ENCODE measurements at places on chromosomes 5 and 9.

DNA sequence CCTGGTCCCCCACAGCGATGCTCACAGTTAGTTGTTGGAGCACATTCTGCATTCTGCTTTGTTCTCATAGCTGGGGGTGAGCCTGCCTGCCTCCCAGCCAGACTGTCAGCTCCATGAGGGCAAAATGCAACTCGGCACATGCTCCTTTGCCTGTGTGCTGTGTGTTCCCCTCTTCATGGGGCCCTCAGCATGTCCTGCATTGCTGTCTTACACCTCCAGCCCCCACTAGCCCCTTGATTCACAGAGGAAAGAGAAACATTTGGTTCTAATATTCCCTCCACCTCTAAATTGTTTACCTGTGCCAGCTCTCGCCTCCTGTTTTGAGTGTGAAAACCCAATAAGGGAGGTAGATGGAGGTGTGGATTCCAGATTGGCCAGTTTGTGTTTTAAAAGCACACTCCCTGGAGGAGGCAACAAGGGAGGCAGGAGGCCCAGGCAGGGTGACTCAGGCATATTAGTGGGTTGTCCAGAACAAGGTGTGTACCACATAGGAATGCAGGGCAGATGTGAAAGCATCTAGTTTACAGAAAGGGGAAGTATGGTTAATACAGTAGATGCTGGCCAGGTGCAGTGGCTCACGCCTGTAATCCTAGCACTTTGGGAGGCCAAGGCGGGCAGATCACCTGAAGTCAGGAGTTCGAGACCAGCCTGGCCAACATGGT is 224.6 kb downstream of the AGTPBP1 start:
- DNase-seq: no peak

DNA sequence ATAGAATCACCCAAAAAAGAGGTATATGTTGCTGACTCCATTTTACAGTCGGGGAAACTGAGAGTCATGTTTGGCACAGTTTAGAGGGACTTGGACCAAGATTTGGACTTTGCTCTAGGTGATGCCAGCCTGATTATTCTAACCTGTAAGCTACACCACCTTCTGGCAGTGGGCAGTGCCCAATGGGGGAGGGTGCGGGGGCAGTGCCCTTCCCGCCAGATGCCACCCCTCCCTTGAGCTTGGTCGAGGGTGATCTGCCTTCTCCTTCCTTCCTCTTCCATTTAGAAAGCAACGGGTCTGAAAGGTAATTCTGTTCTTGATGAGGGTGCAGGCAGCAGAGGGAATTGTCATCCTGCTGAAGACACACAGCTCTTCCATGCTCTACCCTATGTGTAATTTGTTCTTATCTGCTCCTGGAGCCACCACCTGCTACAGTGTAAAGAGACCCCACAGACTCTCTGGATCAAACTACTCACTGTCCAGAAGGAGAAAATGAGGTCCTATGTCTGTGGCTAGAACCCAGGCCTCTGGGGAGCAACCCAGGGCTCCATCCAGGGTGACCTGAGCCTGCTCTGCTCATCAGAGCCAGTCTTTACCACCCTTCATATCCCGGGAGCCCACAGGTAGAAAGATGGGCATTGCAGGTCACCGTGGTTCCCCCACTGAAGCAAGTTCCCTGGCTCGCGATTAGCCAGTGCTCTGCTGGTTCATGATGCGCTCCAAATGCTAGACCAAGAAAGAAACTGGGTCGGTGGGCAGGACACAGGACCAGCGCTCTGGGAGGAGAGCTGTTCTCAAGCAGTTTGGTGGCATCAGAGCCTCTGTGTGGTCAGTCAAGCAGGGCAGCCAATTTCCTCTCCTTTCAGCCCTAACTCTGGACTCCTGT is 156.2 kb downstream of the RGS3 start:
- DNase-seq: no peak

DNA sequence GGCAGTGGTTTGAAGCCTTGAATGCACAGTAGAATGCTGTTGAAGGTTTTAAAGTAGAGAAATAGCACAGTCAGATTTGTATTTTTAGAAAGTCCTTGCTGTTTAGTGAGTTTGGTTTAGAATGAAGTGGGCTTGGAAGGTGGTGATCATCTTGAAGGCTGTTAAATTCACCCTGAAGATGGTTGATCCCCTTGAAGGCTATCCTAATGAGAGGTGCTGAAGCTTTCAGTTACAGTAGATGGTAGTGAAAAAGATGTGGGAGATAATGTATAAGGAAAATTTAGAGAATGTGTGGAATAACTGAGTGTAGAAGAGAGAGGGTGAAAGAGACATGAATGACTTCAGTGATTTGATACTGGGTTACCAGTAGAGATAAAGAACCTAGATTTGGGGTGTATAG is 16.0 kb downstream of the TENT2 start:
- no peak for DNase-seq

- no peak for DNase-seq
Observed at GRCh38 chr9:124266139-124266825, 8.5 kb downstream of the NEK6 start.

DNA sequence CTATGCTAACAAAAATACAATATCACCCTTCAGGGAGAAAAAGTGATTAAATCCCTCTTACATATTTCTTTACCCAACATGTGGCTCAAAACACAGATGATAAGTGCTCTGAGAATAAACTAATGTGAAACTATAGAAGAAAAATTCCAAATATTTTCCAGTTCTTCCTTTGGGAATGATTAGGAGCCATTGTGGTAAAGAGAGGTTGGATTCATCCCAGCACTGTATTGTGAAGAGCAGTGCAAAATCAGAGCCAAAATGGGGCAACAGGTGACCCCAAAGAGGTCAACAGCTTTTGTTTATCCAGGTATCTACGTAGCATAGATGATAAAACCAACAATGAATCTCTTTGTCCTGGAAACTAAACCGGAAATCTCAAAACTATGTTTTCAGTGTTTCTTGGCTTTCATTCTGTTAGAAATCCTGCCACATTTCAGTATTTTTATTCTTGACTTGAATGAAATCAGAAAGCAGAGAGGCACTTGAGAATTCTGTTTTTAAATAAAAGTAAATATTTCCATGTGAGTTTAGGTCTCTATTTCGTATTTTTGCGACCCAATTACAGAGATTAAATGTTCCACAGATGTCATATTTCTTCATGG is 120.4 kb upstream of the FST start:
- no peak for DNase-seq

- no peak for DNase-seq
Observed at GRCh38 chr5:175706499-175706898, 48.6 kb downstream of the HRH2 start.

GRCh38 chr9:87710443-87710842 is 15.5 kb upstream of the CTSL start:
- no peak for DNase-seq

DNA sequence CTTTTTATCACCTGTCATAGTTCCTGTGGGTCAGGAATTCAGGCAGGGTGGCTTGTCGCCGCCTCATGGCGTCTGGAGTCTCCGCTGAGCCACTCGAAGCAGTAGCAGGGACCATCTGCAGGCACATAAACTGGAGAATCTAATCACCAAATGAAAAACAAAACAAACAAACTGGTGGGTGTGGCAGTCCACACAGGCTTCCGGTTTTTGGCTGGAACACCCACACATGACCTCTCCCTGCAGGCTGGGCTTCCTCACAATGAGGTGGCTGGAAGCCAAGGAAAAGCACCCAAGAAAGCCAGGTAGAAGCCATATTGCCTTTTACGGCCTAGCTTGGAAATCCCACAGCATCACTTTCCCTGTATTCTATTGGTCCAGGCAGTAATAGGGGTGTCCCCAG is 197.0 kb downstream of the SYK start:
- no peak for DNase-seq

DNA sequence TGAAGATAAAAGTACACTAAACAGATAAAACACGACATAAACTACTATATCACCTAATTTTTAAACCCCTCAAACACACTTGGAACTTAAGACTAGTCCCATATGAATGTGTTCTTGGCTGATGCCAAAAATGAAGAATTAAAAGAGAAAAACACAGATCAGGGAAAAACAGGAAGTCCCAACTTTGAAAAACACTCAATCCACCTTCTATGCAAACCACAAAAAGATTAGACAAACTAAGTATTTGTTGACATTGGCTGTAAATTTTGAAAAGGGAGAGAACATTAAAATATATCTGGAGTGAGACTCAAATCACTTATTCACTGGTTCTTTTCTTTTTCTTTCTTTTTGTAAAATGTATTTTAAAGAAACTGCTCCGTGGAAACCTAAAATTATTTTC is 81.4 kb downstream of the ANKH start:
- no peak for DNase-seq

DNA sequence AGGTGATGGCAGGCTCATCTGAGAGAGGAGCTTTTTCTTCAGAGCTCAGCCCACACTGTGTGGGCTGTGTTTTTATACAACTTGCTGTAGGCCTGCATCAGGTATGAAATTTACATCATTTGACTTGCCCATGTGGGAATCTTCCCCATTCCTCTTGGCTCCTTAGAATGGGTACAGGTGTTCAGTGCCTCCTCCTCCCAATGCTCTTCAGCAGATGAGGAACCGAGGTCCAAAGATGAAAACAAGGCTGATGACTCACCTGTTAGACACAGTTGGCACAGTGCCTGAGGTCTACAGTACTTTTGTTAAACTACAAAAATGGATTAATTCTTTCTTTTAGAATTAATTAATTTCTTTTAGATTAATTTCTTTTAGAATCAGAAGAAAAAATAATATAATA is 20.8 kb downstream of the PAPPA start:
- DNase-seq: no peak

GRCh38 chr5:76468635-76469425 is 65.7 kb downstream of the IQGAP2 start:
- no peak for DNase-seq

DNA sequence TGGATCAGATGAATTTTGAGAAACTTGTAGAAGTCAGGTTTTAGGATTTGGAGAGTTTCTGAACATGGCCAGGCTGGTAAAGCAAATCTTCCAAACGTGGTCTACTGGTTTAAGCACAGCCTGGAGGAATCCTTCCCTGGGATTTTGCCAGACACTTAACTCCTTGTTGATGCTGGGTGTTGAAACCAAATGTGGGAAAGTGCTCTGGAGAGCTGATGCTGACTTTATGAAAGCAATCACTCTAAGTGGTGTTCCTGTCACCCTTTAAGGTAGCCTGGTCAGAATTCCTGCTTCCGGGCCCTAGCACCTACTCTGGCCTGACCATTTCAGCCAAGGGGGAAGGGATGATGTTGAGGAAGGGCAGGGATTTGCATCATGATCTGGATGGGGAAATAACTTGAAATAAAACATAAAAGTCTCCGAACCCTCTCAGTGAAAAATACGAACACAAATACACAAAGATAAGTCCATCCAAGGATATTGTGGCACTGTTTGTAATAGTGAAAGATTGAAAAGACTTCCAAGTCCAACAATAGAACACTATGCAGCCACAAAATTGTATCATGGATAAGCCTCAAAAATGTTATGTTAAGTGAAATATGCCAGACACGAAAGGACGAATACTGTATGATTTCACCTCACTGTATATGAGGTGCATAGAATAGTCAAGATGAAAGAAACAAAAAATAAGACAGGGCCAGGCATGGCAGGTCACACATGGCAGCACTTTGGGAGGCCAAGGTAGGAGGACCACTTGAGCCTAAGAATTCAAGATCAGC is 57.7 kb downstream of the PDE6A start:
- DNase-seq: no peak

DNA sequence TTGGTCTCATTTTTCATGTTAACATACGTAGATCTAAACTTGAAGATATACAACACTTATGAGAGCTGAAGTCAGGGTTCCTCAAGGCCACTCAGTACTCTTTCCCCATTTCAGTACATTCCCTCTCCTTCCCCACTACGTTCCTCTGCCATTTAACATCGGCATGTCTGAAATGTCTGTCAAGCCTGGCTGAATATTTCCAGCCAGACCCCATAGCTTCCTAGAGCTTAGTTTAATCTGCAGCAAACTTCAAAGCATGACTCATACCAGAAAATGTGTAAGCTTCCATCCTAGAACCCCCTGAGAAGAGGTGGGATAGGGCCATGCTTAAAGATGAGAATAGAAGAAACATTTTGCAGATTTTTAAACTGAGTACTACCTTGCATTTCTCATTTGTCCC is 6.2 kb downstream of the GZMA start:
- DNase-seq: no peak

GRCh38 chr5:14186059-14186830 is 43.1 kb downstream of the TRIO start:
- DNase-seq: no peak

DNA sequence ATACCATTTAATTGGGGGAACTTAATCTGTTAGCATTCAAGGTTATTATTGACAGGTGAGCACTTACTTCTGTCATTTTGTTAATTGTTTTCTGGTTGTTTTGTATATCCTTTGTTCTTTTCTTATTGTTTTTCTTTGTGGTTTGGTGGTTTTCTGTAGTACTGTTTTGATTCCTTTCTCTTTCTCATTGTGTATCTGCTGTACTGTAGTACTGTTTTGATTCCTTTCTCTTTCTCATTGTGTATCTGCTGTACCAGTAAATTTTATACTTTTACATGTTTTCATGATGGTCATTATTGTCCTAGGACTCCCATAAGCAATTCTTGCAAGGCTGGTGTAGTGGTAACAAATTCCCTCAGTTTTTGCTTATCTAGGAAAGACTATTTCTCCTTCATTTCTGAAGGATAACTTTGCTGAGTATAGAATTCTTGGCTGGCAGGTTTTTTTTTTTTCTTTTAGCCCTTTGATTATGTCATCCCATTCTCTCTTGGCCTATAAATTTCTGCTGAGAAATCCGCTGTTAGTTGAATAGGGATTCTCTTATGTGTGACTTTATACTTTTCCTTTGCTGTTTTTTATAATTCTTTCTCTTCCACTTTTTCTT is 24.1 kb upstream of the CACNA1B start:
- no peak for DNase-seq

GRCh38 chr5:66307647-66308241 is 163.6 kb downstream of the SREK1 start:
- DNase-seq: peak; percentile 39

- no peak for DNase-seq
Observed at GRCh38 chr9:87670572-87671264, 55.2 kb upstream of the CTSL start.

GRCh38 chr9:120612218-120612617 is 32.3 kb upstream of the CDK5RAP2 start:
- DNase-seq: no peak

- no peak for DNase-seq
Observed at GRCh38 chr5:79448336-79448735, 65.6 kb downstream of the HOMER1 start.

DNA sequence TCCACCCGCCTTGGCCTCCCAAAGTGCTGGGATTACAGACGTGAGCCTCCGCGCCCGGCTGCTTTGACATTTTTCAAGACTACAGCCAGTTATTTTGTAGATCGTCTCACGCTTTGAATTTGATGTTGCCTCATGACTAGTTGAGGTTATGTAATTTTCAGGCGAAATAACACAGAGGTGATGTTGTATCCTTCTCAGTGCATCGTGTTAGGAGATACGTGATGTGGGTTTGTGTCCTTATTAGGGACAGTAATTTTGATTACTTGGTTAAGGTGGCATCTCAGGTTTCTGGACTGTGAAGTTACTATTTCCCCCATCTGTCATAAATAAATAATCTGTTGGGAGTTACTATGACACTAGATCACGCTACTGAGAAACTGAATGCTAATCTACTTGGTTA is 25.0 kb downstream of the CTNNA1 start:
- no peak for DNase-seq
